Activated CD4-positive, alpha-beta memory T cell treated with anti-CD3 and anti-CD28 coated beads for 36 hours (primary cell): ENCODE measurements at places on chromosomes 11 and 22.

DNA sequence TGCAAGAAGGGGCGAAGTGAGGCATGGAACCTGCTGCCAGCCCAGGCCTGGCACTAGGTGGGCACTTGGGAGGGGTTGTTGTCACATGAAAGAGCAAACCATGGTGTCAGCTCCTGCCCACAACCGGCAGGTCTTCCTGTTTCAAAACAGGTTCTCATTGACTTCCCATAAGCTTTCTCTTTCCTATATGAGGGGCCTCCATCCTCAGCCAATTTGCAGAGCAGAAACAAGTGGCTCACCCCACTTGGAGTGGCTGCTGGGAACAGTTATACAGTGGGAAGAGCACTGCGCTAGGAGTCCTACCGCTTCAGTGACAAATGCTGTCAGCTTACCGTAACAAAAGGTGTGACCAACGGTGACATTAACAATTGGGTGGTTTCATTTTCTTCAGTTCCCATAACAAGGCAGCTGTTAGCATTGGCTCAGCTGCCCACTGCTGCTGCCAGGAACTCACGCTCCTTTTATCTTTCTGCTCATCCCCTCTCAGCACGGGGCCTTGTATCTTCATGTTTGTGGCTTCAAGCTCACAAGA, 10.2 kb upstream of the SSTR3 start:
- DNase-seq = peak; percentile 80

DNA sequence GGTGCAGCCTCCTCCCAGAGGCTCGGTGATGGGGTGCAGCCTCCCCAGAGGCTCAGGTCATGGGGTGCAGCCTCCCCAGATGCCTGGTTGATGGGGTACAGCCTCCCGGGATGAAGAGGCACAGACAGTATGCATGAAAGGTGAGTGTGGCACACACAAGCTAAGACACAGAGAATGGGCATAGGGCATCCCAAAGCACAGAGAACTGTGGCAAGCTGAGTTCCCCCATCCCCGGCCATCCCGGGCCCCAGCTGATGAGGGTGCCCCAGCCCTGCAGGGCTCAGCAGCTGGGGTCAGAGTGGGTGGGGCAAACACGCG, 4.8 kb upstream of the SYT8 start:
- DNase-seq = no peak

DNA sequence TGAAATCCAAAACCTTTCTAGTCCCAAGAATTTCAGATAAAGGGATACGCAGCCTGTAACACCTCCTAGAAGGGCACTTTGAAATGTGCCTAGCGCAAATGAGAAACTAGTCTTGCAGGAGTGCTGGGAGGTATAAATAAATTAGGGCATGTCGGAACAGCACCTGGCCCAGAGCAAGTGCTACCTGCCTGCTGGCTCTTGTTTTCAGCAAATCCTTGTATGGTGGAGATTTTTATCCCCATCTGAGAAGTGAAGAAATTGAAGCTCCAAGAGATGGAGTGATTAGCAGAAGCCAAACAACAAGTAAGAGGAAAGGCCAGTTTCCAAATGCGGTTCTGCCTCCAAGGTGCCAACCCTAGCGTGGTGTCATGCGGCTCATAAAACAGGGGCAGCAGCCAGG, 36.7 kb upstream of the TFIP11 start:
- DNase-seq = no peak

- DNase-seq = no peak
Observed at GRCh38 chr11:63242089-63242781, 1.2 kb downstream of the SLC22A25 start.

GRCh38 chr11:107908211-107908610, 20.0 kb upstream of the RAB39A start:
- DNase-seq = no peak

GRCh38 chr11:44858796-44859527, 91.7 kb downstream of the TP53I11 start:
- DNase-seq = no peak

DNA sequence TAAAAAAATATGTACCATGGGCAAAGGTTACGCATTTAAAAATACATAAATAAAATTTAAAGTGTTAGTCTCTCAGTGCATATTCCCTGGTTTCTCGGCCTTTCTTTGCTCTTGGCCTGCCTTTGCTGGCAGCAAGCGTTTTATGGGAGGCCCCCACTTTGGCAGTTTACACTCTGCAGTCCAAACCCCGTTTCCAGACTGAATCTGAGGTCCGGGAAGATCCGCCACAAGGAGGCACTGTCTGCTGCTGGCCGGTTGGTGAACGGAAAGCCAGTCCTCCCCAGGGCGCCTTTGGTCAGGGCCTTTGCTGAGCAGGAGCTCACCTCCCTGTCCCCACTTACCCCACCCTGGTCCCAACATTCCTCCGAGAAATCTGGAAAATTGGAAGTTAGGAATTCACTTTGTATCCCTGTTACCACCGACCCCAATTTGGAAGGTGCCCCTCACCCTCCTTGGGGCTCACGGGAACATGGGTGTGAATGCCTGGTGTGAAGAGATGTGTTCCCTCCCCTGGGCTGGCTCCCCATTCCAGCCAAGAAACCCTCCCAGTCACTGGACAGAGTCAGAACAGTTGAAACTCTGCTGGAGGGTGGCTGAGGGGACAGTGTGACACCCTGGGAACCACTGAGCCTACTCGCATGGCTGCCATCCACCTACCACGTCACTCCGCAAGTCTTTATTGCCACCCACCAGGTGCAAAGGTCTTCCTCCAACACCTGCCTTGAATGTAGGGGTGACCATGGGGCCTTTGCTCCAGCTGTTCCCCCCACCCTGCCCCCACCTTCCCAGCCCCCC, 9.4 kb upstream of the SF1 start:
- DNase-seq = peak; percentile 72

- DNase-seq = no peak
Observed at GRCh38 chr22:44159221-44159620, 21.5 kb upstream of the PARVG start.

DNA sequence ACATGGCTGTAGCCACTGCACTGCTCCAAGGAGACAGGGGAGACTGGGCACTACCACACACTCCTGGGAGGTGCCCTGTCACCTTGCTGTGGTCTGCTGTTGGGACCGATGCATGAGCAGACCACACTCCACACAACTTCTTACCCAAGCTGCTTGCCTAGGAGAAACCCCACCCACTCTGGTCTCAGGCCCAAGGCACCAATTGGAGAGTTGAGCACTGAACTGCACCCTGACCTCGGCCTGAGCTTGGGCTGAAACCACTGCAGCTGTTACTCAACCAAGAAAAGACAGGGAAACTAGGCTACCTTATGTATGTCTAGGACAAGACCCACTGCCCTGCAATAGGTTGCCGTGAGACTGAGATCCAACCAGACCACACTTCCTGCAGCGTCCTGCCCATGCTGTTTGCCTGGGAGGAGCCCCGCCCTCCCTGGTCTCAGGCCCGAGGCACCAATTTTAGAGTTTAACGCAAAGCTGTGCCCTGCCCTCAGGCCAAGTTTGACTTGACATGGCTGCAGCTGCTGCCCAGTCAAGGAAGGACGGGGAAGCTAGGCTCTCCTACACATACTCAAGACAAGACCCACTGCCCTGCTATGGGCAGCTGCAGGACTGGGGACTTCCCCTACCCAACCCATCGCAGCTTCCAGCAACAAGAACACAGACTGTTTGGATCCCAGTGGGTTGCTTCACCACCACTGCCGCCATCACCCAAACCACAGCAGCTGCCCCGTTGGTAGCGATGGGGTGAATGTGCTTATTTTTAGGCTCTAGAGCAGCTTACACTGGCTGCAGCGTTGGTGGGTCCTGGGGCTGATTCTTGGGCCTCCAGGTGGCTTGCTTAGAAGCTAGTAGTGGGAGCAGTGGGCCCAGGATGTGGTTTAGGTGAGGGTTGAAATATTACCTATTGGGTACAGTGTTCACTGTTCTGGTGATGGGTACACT, 66.8 kb downstream of the BRD1 start:
- DNase-seq = peak; percentile 16

DNA sequence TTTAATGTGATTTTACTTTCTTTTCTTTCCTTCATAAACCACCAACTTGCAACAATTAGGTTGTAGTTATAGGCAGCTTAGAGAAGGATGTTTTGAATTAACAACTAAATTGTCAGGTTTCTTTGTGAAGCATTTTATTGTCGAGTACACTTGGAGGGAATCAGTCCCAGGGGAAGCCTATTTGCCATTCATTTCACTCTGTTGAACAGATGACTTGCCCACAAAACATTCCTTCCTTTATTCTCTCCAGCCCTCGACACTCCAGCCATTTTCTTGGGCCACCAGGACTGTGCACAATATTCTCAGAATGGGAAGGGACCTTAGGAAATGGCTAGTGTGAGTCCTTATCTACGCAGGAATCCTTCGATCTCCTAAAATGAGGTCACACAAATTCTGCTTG, 620.6 kb downstream of the SOX6 start:
- no peak for DNase-seq
